ENCODE measurements at places on chromosomes 7 and 10.

DNA sequence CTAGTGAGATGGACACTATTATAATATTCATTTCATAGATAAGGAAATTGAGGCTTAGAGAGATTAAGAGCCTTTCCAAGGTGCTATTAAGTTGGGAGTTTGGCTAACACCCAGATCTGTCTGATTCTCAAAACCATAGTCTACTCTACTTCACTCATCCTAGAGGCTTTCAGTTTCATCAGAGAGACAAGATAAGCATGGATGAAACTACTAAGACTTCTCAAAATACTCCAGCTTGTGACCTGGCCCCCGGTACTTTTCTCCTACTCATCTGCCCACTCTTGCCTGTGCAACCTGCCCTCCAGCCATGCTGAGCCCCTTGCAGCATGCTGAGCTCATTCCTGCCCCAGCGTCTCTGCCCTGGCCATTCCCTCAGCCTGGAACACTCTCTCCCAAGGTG lies 12.2 kb upstream of the SLC35B4 start:
- no peak for DNase-seq

GRCh38 chr7:119842786-119843185 lies 430.2 kb upstream of the KCND2 start:
- no peak for DNase-seq

DNA sequence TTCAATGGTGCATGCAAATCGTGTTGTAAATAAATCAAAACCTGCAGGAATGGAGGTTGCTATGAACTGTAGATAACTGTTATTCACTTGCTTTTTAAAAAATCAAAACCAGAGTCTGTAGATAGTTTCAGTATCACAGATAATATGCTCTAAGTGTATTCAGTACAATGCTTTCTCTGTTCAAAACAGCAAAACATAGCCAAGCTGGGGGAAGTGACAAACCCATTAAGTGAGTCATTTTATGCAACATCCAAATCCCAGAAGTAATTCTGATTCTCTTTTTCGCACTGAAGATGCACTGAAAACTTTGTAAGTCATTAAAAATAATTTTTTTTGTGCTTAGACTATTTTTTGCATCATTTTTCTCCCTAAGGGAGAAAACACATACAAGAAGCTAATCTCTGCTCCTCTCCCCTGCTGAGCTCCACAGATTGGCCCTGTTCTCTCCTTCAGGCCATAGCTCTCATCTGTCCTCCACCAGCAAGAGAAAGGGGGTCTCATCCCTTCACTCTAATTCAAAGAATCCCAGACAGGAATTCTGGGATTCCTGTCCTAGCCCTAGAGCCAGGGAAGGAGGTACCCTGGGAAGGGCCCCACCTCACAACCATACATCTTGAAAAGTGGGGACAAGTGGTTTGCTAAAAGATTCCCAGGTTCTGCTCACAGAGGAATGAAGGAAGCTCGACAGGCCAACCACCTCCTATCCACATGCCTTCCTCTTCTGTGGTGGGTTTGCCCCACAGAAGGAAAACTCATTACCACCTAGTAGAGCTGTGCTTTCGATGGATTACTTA lies 4.9 kb downstream of the PRTFDC1 start:
- DNase-seq, result no peak

DNA sequence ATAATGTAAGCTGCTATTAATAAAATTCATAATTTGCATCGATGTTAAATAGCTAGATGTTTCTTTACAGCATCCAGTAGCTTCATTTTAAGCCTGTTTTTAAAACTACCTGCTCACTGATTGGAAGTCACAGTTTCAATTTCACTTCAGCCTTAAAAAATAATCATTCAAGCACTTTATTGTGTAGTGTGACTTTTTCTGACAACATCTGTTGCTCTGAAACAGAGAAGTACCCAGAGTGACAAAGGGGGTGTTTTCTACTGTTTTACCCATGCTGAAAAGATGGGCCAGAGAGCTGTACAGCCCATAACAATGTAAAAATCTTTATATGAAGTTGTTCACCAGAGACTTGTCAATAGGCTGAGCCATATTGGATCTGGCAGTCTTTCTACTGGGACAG lies 437.2 kb downstream of the MDFIC start:
- no peak for DNase-seq

DNA sequence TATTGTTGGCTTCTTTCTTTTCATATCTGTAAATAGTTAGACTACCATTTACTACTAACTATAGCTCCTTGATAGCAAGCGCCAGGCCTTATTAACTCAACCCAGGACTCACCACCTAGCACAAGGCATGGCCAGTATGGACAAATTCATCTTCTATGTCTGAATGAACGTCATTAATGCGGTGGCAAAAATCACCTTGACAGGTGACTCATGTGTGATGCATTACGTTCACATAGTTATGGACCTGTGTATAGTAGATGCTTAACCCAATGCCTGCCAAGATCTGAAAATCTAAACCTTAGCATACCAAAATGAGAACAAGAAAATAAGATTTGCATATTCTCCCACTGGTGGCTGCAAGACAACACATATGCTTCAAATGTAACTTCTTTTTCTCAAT lies 300.8 kb downstream of the PARD3 start:
- no peak for DNase-seq

All from NCI-H774 (cell line).